Neural progenitor cell (in vitro differentiated cells): ENCODE measurements at places on chromosomes 6 and 20. TPM values are rescaled to one million over a fixed set of nuclear protein-coding genes. Genes with fewer than 3 reads are reported as not detected.

Gene PRR18
- total RNA-seq: 0.13 and 0.40 TPM in 2 replicates

DNA sequence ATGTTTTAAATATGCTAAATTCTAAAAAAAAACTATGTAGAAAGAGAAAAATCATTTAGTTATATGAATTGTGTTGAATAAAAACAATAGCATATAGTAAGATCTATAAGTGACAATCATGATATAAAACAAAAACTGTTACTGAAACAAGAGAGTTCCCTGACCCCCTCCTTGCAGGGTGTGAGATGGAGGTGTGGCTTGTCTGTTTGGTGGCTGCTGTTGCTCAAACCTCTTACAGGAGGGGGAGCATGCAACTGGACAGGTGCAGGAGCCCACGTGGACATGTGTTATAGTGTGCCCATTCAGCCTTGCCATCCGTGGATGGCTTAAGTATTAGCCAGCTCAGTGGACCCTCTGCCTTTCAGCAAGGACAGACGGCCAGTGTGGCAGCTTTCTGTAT is 206.7 kb downstream of the MOXD1 start:
- DNase-seq: no peak

DNA sequence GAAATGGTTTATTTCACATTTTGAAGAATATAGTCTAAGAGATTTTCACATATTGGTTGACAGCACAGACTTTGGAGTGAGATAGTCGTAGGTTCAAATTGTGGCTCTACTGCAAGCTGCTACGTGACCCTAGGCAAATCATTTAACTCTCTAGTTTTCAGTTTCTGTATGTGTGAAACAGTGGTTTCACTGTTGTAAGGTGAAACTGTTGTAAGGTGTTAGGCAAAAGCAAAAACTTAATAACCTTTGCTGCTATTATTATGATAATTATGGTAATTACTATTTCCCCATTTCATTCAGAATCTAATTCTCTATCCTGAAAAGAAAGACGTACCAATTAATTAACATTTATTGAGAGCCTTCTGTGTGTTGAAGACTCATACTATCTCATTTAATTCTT is 144.2 kb downstream of the REV3L start:
- no peak for DNase-seq

DNA sequence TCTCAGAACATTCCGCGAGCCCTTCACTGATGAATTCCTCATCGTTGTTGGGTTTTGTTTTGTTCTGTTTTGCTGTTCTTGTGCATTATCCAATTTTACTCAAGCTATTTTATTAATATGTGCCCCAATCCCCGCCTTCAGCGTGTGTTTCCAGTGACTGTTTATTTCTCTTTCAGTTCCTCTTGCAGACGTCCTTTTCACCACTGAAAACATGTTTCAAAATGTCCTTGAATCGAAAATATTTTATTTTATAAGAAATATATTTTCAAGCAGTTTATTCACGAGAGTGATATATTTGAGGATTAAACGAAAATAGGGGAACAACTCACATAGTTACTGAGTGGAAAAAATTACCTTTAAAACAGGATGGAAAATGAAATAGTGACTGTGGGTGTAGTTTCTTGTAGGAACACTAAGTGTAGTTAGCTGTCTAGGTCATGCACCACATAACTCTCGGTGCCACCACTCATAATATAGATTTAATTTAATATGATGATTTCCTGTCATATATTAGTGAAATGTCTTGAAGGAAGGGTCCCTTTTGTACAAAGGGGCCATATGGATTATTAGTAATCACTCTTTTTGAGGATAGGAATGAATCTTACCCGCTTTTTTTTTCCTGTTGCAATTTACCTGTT is 45.3 kb upstream of the HDDC2 start:
- DNase-seq: no peak
